ENCODE measurements at places on chromosomes 3 and 15.

DNA sequence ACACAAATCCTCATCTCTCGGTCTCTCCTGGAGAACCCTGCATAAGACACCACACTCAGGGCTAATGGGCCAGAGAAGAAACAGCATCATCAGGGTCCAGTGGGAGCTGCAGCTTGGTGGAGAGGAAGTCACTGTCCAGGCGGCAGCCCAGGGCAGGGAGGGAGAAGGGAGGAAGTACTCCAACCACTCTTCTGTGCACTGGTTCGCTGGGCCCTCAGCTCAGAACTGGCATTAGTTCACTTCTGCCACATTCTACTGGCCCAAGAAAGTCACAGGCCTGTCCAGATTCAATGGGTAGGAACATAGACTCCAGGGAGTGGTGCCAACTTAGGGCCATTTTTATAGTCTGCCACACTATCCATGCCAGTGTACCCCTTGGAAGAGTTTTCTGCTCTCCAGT is 169.0 kb downstream of the ABHD5 start:
- DNase-seq = no peak

GRCh38 chr3:112128843-112129727 is 4.0 kb downstream of the GCSAM start:
- DNase-seq = no peak

DNA sequence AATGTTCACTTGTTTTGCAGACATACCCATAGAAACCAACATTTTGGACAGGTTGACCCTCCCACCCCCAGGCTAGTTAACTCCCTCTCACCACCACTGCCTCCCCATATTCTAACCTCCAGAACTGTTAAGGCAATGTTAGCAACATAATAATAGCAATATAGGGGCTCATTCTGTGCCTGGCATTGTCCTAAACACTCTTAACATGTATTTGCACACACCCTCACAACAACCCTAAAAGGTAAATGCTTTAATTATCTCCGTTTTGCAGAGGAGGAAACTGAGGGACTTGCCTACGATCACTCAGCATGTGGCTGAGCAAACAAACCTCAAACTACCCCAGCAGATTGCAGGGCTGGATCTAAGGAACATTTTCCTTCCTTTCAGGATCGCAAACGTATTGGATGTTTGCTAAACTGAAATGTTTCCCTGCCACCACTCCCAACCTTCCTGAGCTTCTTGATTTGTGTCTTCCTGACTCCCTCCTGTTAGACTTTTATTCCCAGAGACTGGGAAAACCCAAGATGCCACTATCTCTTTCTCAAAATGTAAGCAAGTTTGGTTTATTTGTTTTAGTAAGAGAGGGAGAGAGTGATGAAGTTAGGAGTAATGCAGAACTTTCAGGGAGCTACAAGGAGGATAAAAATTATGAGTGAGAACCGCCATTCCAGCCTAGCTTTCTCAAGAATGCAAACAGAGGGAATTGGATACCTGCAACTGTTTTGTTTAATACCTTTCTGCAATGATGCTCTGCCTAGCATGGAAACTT is 1.3 kb downstream of the SCG5 start:
- DNase-seq = no peak

GRCh38 chr3:126467611-126467955 is 8.1 kb downstream of the ZXDC start:
- no peak for DNase-seq

DNA sequence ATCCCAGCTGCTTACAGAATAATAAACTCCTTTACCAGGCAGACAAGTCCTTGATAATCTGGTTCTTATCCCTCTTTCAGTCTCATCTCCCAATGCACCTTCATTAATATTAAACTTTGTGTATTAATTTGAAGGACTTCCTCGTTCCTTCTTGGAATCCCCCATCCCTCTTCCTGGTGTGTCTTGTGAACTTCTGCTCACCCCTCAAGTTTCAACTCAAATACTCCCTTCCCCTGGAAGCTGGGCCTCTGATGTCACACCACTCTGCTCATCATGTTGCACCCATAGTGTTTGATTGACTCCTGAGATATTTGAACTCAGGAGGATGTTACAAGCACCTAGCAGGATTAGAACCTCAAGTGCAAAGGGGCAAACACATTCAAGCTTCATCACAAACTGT is 3.3 kb upstream of the STT3B start:
- no peak for DNase-seq

- peak; percentile 39 for DNase-seq
These were observed 10.8 kb upstream of the MFSD1 start for GRCh38 chr3:158790901-158791589.

GRCh38 chr3:41117398-41117870 is 81.9 kb upstream of the CTNNB1 start:
- no peak for DNase-seq

DNA sequence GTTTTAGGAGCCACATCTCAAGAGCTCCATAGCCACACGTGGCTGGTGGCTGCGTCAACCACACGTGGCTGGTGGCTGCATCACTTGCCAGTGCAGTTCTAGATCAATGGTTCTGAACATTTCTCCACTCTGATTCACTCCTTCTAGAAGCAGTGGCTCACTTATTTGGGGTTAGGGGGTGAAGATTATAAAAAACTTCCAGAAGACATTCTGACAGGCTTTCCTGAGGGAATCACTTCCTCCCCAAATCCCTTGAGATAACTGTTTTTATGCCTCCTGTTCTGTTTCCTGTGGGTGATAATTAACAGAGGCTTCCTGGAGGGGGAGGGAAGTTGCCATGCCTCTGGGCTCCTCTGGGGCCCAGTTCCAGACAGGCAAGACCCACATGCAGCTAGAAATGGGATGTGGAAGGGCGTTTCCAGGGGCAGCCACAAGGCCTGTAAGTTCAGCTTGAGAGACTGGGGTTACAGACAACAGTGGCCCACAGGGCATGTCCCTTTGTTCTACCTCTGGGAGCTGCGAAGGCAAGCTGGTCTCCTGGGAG is 23.6 kb downstream of the HEG1 start:
- no peak for DNase-seq

DNA sequence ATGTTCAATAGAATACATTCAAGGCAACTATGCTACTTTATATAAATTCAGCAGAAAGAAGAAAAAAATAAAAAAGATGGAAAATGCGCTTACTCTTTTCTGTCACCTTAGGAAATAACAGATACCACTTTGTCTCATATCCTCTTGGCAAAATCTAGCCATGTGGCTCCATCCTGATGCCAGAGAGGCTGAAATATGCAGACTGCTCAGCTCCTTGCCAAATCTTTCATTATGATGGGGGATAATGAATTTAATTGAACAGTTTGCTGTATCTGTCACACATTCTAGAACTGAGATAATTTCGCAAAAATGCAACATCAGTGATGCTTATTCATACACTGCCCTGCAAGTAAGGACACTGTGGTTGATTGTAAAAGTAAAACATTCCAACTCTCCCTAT is 1081.5 kb downstream of the PLOD2 start:
- DNase-seq = no peak

- no peak for DNase-seq
These were observed 6.2 kb downstream of the H1-8 start for GRCh38 chr3:129549006-129549800.

- no peak for DNase-seq
These were observed 279.4 kb upstream of the TLE3 start for GRCh38 chr15:70376929-70377691.

DNA sequence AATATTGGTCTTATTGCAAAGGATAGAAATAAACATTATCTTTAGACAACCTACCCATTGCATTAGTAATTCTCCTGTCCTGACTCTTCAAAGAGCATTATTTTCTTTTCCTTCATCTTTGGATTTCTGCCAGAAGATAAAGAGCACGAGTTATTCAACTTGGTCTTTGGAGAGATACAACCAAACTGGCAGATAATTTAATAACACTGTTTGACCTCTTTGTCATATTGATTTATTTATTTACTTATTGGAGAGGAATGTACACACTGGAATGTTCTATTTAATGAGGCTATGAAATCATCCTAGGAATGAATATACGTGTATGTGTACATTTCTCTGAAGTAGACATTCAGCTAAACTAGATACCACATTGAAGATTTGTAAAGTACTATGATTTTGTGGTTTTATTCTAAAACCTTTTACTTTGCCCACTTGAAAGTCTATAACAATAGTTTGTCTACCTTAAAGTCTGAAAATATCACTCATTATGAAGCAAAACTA is 462.1 kb downstream of the C3orf38 start:
- DNase-seq = no peak

GRCh38 chr3:151156618-151157216 is 46.3 kb downstream of the GPR171 start:
- peak; percentile 21 for DNase-seq

GRCh38 chr15:41169781-41170180 is 53.7 kb upstream of the INO80 start:
- no peak for DNase-seq

DNA sequence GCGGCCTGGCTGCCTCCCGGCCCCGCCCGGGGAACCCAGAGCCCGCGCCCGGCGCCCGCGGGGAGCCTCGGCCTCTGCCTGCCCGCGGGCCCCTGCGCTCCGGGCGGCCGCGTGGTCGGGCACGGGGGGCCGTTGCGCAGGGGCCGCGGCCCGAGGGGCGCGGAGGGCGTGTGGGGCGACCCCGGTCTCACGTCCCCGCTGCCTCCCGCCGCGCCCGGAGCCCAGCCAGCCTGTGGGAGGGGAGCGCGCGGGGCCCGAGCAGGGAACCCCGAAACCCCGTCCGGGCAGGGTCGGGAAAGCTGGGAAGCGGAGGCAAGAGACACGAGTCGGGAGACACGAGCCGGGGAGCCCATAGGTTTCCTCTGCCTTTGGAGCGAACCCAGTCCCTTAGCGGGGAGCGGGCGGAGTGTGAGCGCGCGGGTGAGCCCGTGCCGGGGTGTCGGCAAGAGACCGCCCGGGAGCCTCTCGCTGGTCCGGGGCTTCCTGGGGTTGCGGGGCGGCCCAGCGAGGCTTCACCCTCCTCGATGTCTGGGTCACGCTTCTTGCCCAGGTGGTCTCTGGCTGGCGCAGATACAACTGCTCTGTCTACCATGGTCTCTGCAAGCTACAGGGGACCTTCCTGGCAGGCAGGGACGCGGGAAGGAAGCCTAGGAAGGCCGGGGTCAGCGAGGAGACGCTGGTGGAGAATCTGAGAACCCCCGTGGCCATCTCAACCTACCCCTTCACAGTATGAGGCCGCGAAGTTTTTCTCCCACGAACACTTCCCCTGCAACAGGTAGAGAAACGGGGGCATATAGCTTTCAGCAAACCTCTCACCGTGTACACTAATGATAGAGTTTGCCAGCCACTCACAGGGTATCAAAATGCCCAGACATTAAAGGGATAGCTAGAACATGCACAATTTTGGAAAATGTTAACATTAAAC is 586 bp downstream of the LRRK1 start:
- DNase-seq = no peak

- DNase-seq = no peak
These were observed 32.1 kb upstream of the ST3GAL6 start for GRCh38 chr3:98730886-98731537.

DNA sequence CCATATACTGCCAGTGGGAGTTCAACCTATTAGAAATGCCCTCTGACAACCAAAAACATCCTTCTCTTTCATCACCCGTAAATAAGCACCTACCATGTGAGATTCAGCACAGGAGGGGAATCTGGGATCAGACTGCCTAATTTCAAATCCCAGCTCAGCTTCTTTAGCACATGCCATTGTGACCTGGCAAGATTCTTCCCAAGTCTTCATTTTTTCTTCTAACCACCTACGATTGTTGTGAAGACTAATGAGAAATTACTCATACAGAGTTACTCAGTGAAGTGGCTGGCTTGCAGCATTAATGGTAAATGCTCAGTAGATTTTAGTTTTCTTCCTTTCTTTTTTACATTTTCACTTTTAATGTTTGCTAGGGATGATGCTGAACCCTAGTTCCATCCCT is 176.7 kb downstream of the PDZRN3 start:
- no peak for DNase-seq

GRCh38 chr3:50121072-50122032 is 32.6 kb downstream of the RBM5 start:
- no peak for DNase-seq

- DNase-seq = no peak
These were observed 633.6 kb downstream of the ZNF385D start for GRCh38 chr3:21117370-21117769.

- no peak for DNase-seq
These were observed at the start of the genes CLCN2 and POLR2H for GRCh38 chr3:184361532-184361931. Gene CLCN2 (minus strand): TSS chr3:184361605. CDS start chr3:184361479, 126 bp downstream. Gene POLR2H (plus strand): TSS chr3:184361710. CDS start chr3:184363493, 1,783 bp downstream.

GRCh38 chr3:108393128-108393900 is 97.0 kb downstream of the HHLA2 start:
- no peak for DNase-seq

Measured in NCI-H524 treated with DMSO at 0.1 percent for 48 hours (cell line).